Hematopoietic multipotent progenitor cell treated with erythropoietin and hydrocortisone succinate and interleukin-3 and kit ligand, for 6 days (in vitro differentiated cells): ENCODE measurements at places on chromosomes 16 and 17.

DNA sequence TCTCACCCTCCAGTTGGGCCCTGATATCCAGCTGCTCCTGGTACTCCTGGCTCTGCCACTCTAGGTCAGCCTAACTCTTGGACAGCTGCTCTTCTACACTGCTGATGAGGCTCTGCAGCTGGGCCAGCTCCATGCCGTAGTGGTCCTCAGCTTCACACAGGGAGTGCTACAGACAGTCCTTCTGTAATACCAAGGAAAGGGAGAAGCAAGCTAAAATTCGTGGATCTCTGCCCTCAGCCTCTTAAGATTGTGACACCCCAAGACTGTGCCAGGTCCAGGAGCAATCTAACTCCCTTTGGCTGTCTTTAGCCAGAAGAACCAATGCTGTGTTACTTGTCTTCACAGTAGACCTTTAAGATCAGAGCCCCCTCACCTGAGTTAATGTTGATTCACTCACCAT lies 7.7 kb upstream of the KRT38 start:
- no peak for DNase-seq

DNA sequence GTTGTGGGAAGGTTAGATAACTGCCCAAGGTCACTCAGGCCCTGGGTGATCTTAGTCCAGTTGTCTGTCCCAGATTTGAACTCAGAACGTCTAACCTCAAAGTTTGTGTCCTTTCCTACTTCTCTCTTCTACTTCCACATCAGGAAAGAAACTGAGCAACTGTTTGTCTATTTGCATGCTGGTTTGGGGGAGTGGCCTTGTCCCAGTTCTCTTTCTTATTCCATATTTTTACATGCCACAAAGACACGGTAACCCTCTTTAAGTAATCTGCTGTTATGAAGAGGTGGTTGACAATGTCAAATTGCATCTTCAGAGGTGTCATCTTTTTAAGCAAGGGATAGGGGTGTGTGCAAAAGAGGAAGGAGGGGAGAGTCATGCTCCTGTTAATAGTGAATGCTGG lies 432.5 kb downstream of the HS3ST3B1 start:
- DNase-seq: no peak

DNA sequence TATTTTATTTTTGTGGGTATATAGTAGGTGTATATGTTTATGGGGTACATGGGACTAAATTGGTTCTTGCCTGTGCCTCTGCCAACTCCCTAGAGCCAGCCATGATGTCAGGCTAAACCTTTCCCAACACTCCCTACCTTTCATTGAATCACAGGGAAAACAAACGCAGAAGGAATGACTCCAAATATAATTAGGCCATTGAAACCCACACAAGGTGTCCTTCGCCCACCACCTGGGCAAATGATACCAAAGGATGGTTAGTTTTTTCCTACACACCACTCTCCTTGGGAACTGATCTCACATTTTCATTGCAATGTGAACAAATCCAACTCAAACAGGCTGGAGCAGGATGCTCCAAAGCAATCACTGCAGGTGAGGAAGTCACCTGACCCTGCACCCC lies 27.5 kb downstream of the WSB1 start:
- DNase-seq: no peak

DNA sequence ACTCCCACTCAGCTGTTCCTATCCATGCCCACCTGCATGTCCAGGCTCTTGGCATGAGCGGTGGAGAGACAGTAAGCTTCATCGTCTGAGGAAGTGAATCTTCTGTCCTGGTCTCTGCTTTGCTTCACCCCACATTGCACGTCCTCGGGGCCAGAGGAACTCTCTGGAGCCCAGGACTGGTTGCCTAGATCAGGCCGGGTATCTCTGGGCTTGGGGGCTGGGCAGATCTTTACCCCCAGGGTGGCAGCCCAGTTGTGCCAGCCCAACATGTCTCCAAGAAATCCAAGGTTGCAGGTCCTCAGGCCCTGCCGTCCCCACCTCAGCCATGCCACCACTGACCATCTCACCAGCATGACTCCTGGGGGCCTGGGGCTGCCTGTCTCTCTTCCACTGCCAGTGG lies 58.3 kb downstream of the BEAN1 start:
- no peak for DNase-seq

GRCh38 chr17:72706396-72706981 lies 386.0 kb downstream of the SLC39A11 start:
- DNase-seq: no peak

GRCh38 chr16:12416136-12416787 lies 387.4 kb downstream of the CPPED1 start:
- DNase-seq: peak; percentile 38

DNA sequence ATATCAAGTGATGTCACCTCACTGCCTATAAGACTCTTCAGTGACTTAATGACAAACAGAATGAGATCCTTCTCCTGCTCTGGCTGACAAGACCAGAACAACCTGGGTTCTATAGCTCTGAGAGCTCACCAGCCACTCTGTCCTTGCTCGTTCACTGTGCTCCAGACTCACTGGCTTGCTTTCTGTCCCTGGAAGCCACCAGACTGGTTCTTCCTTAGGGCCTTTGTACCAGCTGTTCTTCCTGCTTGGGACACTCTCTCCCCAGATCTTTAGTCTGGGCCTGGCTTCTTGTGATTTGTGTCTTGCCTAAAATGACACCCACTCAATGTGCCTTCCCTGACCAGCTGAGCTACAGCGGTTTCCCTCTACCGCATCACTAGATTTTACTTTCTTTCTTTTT lies 76.1 kb downstream of the FTO start:
- DNase-seq: no peak

GRCh38 chr16:4098501-4098900 lies 17.7 kb downstream of the ADCY9 start:
- DNase-seq: no peak

- DNase-seq: no peak
Measured at GRCh38 chr17:83099086-83099555, 19.7 kb downstream of the METRNL start.

- DNase-seq: no peak
Measured at GRCh38 chr16:6377956-6378355, 954.7 kb upstream of the RBFOX1 start.

DNA sequence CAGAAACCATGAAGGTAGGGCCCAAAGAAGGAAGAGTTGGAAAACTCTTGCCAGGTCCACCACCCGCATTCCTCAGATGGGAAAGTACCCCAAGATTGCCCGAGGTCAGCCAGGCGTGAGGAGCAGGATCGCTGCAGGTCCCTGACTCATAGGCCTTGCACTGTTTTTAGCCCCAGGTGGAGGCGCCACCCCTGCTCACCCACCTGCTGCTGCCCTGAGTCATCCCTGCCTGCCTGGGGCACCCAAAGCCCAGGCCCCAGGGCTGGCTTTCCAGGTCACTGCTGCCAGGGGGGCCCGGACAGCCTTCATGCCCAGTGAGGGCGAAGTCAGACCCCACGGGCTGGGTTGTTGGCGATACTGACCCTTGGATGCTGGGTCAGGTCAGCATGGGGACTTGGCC lies 100.9 kb downstream of the AMFR start:
- DNase-seq: no peak

DNA sequence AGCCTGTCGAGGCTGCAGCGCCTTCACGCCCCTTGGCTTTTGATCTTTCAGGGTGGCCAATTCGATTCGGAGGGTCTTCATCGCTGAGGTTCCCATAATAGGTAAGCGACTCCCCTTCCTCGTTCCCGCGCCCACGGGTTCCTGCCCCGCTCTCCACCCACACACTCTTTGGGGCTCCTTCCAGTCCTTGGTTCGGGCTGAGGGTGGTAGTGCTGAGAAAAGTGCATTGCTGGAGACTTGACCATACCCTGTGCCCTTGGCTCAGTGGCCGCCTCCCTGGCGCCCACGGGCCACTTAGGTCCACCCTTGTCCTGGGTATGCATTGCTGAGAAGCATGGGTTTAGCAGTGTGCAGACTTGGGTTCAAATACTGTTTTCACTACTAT lies 491 bp downstream of the POLR2C start:
- DNase-seq: peak; percentile 25

GRCh38 chr16:57889960-57890751 lies 80.8 kb downstream of the CNGB1 start:
- peak; percentile 22 for DNase-seq

DNA sequence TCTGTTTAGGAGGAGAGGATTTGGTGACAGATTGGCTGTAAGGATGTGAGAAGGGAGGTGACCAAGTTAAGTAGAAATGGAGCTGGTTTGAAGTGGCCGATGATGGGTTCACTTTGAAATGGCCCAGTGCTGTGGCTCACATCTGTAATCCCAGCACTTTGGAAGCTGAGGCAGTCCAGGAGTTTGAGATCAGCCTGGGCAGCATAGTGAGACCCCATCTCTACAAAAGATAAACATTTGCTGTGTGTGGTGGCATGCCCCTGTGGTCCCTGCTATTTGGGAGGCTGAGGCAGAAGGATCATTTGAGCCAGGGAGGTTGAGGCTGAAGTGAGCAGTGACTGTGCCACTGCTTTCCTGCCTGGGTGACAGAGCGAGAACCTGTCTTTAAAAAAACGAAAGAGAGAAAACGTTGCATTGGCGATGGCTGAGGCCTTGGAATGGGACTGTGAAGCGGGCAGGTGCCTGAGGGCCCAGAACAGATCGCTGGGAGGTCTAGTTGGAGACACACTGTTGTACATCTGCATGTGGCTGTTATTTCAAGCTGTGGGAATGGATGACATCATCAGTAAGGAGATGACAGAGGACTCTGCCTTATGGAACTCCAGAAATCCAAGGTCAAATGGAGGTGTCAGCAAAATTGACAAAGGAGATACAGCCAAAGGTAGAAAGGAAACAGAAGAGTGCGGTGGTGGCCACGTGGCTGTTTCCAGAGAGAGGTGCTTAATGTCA lies 5.5 kb downstream of the COG1 start:
- no peak for DNase-seq

GRCh38 chr16:48271728-48272127 lies 24.4 kb upstream of the ABCC11 start:
- no peak for DNase-seq

DNA sequence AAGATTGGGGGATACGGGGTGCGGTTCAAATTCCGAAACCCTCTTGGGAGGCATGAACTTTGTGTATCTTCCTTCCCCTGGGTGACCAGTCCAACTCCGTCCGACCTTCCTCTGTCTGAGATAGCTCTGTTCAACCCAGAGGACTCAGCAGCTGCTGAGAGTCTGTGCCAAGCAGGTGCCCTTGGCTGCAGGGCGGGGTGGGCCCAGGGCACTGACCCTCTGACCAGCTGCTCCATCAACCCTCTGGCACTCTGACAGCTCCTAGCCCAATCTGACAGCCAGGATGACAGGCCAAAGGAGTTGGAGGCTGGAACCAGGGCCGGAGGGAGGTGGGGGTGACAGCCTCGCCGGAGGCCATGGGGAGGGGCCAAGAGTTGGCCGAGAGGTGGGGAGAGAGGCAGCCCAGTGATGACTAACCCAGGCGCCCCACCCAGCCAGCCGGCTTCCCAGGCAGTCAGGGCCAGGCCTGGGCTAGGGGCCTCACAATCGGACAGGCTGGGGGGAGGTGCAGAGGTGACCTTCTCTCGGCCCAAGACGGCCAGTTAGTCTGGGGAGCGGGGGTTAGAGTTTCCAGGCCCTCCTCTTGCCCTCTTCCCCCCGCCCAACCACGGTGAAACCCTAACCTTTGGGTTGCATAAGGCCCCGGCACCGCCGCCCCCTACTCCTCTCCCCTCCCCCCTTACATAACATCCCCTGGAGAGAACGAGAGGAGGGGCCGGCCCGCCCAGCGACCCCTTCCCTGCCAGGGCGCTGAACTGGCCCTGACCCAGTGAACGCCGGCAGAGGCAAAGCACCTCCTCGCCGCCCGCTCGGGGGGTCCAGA lies 5.0 kb upstream of the TLCD2 start:
- DNase-seq: peak; percentile 91

DNA sequence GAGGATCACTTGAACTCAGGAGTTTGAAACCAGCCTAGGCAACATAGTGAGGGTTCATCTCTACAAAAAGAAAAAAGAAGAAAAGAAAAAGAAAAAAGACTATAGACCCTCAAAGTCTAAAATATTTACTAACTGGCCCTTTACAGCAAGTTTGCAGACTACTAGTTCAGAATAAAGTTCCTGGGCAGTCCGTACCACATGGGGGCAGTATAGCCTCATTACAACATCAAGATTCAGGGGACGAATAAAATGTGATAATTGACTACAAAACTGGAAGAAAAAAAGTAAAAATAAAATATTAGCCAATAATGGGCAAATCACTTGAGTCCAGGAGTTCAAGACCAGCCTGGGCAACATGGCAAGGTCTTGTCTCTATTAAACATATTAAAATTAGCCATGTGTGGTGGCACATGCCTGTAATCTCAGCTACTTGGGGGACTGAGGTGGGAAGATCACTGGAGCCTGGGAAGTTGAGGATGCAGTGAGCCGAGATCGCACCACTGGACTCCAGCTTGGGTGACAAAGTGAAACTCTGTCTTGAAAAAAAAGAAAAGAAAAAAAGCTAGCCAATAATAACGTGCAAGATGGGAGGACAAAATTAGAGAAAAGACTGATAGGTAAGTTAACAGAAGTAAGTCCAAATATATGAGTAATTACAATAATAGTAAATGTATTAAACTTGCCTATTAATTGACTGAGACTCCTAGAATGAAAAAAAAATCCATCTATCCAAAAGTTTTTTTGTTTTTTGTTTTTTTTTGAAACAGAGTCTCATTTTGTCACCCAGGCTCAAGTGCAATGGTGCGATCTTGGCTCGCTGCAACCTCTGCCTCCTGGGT lies 129.4 kb upstream of the SEC14L1 start:
- peak; percentile 85 for DNase-seq

DNA sequence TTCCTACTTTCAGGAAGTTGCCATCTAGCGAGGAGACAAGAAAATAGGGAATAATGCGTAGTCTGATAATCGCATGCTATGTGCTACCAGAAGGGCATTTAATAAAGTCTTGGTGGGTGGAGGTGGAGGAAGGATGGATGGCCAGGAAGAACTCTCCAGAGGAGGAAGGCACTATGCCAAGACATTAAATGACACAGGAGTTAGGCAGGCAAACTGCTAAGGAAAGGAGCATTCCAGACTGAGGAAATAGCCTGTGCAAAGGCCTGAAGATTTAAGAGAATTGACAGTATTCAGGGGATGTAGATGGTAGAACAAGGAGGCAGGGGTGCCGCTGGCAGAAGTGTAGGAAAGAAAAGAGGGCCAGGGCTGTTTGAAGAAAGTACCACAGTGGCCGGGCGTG lies 19.3 kb upstream of the ARHGAP44 start:
- DNase-seq: no peak

- DNase-seq: no peak
Measured at GRCh38 chr16:59634951-59635350, 900.8 kb upstream of the GOT2 start.

DNA sequence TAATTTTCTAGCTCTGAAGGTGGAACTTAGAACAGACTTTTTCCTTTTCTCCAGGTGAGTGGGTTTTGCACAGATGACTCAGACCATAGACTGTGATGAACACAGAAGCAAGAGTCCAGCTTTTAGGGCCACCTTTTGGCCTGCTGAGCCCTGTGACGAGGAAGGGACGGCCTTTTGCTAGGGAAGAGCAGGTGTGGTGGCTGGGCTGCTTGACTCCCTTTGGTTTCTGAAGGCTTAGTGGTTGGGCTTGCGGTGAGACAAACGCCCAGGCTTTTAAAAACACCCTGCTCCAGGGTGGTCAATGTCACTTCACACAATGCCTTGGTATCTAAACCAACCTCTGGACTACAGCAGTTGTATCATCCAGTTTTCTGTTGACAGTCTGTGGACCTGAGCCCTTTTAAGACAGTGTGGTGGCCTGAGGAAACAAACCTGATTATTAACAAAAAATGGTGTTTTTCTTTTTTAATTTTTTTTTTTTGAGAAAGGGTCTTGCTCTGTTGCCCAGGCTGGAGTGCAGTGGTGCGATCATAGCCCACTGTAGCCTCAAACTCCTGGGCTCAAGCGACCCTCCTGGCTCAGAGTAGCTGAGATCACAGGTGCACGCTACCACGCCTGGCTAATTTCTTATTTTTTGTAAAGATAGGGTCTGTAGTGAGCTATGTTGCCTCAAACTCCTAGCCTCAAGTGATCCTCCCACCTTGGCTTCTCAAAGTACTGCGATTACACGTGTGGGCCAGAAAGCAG lies 134.0 kb downstream of the SNX29 start:
- DNase-seq: no peak
